ENCODE measurements at places on chromosomes 16 and 17.

GRCh38 chr17:72152387-72152929 lies 31.6 kb downstream of the SOX9 start:
- DNase-seq = no peak

DNA sequence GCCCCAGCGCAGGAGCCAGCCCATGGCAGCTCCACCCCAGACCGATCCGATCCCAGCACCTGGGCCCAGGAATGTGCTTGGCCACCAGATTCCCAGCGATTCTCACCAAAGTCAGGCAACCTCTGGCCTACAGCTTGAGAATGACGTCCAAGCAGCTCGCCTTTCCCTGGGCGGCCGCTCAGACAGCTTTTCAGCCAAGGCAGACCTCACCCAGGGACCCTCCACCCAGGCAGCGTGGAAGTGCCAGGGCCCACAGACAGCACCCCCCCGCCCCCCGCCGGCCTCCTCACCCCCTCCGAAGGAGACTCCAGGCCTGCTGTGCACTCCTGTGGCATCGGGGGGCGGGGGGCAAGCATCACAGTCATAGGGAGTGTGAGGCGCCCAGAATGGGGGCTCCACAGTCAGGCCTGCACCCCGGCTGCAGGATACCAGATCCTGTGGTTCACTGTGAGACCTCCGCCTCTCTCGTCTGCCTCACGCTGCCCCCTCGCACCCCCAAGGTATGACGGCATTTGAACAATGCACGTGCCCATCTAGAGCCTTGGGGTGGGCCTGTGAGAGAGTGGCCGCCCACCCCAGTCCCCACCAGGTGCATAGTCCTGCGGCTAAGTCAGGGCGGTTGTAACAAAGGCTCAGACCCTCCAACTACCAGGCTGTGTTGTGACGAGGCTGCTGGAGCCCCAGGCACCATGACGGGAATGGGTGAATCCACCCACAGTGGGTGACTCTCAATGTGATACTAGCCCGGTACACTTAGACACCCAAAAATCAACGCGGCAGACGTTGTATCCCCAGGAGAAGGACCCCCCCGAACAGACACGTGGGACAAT lies 6.0 kb downstream of the CEP295NL start:
- DNase-seq = no peak

DNA sequence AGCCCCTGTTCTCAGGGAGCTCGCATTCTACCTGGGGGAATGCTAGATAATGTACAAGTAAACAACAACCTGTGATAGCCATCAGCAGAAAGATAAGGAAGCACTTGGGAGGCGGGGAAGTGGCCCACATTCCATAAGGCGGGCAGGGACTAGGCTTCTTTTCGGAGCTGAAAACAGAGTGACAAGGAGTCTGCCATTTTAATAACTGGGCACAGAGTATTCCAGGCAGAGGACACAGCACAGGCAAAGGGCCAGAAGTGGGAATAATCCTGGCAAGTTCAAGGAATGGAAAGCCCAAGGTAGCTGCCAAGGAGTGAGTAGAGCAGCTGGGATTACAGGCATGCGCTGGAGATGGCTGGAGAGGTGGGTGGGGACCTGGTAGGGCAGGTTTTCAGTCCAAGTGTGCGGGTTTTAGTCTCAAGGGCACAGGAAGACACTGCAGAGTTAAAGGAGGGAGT lies 24.3 kb downstream of the USP43 start:
- DNase-seq = no peak

DNA sequence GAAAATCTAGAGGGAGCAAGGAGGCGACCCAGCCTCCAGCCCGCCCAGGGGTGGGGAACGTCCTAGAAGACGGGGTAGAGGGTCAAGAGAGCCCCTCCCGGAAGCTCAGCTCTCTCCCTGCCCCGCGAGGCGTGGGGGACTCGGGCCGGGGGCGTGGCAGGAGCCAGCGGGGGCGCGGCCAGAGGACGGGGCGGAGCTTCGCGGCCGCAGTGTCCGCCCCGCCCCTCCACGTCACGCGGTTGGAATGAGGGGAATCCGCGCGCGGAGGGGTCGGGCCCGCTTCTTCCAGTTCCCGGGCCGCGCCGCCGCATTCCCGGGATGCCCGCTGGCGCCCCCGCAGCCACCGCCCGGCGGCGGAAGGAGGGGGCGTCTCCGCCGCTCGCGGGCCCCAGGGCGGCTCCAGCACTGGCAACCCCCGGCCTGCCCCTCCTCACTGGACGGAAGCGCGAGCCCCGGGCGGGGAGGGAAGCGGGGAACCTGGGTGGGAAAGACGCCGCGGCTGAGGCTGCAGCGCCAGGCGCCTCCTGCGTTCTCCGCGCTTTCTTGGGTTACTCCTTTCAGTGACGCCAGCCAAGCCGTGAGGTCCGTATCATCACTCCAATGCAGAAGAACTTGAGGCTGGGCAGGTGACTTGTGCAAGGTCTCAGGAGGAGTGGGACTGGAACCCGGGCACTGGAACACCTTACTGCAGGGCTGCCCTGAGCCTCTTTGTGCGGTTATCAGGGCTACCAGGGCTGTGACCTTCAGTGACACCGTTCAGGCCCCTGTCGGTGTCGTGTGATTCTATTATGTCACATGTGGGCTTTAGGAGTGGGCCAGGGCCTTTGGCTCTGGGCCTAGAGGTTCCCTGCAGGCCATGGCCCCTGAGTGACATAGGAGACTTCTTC lies 4.3 kb downstream of the MYO1C start:
- DNase-seq = peak; percentile 89

DNA sequence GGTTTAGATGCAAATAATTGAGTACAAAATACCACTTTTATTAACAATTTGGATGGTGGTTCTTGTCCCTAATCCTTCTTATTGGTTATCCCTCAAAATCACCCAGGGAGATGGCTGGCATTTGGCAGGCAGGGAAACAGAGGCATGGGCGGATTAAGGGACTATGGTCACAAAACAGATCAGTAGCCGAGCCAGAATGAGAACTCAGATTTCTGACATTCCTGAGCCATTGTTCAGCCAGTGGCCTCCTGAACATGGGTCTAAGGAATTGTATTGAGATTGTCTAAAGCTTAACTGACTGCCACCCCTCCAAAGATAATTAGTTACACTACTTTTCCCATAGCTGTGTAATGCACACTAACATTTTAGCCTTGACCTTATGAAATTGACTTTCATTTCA lies 88.4 kb downstream of the CHD9NB start:
- peak; percentile 69 for DNase-seq

- no peak for DNase-seq
Measured at GRCh38 chr16:27980076-27980775, 83.3 kb downstream of the GSG1L start.

- no peak for DNase-seq
Measured at GRCh38 chr17:80969674-80970043, 22.0 kb upstream of the CHMP6 start.

GRCh38 chr17:57521606-57522005 lies 223.5 kb downstream of the CCDC182 start:
- no peak for DNase-seq

DNA sequence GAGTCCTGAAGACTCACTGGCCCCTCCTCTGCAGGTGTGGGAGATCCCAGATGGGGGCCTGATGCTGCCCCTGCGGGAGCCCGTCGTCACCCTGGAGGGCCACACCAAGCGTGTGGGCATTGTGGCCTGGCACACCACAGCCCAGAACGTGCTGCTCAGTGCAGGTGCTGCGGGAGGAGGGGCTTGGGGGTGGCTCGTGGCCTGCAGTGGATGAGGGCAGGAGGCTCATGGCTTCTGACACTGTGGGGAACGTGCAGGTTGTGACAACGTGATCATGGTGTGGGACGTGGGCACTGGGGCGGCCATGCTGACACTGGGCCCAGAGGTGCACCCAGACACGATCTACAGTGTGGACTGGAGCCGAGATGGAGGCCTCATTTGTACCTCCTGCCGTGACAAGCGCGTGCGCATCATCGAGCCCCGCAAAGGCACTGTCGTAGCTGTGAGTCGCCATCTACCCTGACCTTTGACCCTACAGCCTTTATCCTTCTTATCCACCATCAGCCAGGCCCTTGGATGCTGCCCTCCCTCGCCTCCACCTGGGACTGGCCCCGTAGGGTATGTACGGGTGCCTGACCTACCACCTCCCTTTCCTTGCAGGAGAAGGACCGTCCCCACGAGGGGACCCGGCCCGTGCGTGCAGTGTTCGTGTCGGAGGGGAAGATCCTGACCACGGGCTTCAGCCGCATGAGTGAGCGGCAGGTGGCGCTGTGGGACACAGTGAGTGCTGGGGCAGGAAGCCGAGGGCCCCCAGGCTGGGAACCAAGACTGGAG lies 3.6 kb downstream of the CORO1A start:
- DNase-seq = no peak

GRCh38 chr16:2910441-2910969 lies 1.2 kb upstream of the FLYWCH1 start:
- no peak for DNase-seq

GRCh38 chr17:5699814-5700213 lies 115.5 kb upstream of the NLRP1 start:
- no peak for DNase-seq

GRCh38 chr16:64990101-64990500 lies 131.8 kb downstream of the CDH11 start:
- DNase-seq = no peak

DNA sequence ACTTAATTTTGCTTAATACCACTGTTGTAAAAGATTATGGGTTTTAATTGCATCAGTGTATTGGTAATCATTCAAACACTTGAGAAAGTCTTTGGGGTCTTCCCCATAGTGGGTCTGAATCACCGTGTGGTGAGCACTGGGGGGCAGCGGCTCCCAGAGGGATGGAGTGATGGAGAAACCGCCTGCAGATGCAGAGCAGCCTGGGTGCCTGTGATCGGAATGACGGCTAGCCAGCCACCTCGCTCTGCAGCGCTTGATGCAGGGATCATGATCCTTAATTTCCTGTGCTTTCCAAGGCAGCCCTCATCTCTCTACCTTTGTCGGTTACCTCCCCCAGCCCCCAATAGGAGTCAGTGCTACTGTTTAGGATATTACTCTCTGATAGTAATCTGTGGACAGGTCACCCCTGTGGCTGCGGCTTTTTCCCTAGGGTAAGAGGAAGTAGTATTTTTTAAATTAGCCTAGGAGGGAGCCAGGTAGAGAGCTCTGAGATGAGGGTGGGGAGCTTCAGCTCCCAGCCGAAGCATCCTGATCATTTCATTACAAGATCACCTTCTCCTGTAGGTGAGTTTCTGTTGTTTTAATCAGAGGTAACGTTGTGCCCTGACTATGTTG lies 135.6 kb downstream of the MSI2 start:
- DNase-seq = no peak

DNA sequence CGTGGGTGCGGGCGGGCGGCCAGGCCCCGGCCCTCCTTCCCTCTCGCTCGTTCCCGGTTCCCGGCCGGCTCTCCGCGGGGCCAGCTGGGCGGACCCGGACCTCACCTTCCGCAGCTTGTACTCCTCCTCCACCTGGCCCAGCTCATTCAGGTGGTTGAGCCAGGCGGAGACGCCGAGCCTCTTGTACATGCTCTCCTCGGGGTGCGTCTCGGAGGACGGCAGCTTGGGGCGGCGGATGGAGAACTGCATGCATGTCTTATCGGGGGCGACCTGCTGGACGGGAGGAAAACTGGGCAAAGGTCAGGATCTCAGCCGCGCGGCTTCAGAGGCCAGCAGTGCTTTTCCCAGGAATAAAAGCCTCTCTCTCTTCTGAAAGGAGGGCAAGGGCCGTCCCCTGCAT lies 85.4 kb downstream of the TBC1D16 start:
- peak; percentile 59 for DNase-seq

DNA sequence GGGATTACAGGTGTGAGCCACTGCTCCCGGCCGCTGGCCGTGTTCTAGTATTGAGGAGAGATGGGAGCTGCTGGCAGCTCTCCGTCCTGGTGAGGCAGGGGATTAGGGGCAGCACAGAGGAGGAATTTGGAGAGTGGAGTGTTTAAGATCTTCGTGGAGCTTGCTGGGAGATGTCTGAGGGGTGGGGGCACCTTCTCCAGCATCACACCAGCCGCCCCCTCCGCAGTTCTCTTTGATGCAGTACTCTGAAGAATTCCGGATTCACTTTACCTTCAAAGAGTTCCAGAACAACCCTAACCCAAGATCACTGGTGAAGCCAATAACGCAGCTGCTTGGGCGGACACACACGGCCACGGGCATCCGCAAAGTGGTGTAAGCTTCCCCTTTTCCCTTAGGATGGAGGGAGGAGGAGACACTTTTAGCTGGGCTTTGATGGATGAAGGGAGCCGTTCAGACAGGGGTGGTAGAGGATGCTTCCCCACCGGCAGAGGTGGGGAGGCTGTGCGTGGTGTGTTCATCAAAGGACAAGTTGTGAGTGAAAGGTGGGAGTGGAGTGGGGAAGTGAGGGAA lies 11.9 kb downstream of the ITGAM start:
- no peak for DNase-seq

DNA sequence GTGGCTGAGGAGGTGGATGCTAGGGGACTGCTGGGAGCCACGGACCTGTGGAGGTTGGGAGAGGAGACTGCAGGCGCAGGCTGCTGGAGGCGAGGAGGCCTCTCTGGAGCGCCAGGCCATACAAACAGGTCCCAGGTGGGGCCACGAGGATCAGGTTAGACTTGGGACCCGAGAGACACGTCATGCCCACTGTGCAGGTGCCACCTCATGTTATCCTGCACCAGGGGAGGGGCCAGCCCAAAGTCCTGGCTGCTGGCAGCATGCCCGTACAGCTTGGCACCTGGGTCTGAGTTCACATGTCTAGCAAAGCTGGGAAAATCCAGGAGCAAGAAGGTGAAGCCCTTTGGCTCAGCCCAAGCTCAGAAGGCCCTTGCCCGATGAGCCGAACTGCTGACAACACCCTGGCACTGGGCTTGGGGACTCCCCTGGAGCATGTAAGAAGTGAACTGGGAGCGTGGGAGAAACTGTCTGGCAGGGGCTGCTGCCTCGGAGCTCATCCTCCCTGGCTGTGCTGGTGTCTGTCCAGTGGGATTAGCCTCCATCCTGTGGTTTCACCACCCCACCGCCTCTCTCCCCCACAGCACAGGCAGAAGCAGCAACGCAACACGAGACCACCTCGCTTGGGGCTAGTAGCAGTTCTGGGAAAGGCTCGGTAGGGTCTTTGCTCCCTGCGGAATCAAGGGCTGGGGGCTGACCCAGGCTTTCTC lies 5.3 kb downstream of the ARHGDIA start:
- no peak for DNase-seq

GRCh38 chr16:66569827-66570405 lies 3.7 kb downstream of the CMTM1 start:
- no peak for DNase-seq

- DNase-seq = no peak
Measured at GRCh38 chr17:60652454-60653247, 25.0 kb upstream of the BCAS3 start.

- DNase-seq = no peak
Measured at GRCh38 chr16:565419-566330, 1.1 kb upstream of the NHLRC4 start.

DNA sequence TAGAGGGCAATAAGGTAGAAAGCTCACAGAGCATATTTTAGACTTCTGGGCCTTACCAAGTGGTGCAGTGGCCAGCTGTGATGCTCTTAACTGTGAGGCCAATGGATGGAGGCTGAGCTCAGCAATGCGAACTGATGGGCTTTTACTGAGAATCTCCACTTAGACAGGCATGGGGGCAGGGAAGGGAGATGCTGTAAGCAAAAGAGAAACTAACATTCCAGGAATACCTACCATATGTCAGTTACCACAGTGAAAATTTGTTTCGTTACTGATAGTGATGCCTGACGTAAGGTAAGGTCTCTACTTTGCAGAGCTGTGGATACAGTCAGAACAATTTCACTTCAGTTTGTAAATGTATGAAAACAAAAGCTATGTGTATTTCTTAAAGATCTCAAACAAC lies 250.6 kb upstream of the ZFHX3 start:
- no peak for DNase-seq
